ENCODE measurements at places on chromosomes 12 and 14.

DNA sequence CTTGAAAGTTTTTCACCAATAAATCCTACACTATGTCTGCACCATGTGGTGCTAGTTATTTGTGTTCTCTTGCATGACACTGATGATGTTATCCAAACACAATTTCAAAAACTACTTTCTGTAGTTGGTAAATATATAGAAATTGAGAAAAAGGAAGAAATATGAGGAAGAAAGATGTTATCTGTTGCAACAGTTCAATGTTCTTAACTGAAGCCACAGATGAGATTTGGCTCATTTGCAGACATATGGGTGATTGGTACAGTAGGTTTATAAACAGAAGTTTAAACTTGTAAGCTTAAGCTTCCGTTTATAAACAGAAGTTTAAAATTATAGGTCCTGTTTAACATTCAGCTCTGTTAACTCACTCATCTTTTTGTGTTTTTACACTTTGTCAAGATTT lies at the start of gene CLEC12A:
Gene CLEC12A, plus strand, starts transcription at position 229 of the 400 bp plus-strand sequence. CDS start 188 bp downstream, outside the sequence.
- no peak for DNase-seq

- DNase-seq, result no peak
Observed at GRCh38 chr12:41443690-41444089, 255.6 kb downstream of the PDZRN4 start.

DNA sequence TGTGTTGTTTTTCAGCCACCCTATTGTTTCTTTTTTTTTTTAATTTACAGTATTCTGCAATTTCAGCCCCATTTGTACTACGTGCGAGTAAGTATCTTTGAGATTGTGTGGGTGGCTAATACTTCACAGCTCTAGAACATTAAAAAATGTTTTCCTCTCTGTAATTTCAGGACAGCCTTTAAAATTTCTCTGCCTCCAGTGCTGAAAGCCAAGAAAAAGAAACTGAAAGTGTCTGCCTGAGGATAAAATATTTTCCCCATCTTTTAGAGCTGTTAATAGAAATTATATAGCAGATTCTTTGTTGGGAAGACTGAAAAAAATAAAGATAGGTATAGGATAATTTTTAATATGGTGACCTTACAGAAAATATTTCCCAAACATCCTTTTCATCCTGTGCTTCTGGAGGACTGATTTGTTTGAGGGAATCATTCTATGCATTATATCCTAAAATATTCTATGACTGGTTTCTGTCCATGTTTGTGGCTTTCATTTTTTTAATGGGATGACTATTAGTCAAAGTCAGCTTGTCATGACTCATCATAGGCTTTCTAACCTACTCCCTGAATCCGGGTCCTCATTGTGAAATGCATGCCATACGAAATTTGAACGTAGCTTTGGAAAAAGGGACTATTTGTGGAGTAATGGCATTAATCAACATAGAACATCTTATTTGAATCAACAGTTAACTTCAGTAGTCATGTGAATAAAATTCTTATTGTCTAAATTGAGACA lies 10.8 kb upstream of the TCTN2 start:
- DNase-seq, result no peak

- DNase-seq, result no peak
Observed at GRCh38 chr14:70188659-70189455, at the start of gene SLC8A3. SLC8A3 (minus strand) TSS chr14:70188951; CDS start chr14:70168422, 20,529 bp downstream.

DNA sequence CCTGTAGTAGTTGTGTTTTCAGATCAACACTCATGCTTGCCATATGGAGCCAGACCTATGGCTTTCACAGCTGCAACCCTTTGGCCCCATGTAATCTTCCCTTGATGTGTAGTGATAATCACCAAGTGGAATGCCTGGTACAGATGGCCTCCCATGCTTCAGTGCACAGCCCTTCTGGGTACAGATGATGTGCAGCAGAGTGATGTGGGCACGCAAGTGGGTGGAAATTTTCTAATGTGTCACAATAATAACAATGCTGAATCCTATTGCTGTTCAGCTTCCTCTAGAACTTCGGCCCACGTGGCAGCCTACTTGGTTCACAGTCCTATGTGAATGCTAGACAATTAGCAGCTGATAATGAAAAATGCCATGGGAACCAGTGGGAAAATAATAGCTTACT lies 188.1 kb downstream of the SNAPC1 start:
- DNase-seq, result no peak

DNA sequence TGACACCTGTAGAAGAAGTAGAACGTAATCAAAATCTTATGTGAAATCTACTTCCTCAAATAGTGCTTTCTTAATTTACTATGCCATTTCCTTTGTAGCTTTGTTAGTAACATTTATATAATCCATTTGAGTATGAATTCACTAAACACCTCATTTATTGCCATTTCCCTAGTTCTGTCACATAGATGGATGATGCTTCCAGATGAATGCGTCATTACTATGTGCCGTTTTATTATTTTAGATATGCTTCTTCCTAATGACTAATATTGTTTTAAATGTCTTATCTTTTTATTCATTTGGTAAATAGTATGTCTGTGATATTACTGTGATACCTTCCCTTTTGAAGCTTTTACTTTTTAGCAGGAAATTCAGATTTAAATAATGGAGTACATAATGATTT lies 14.4 kb downstream of the FRMD6 start:
- no peak for DNase-seq

GRCh38 chr14:49853572-49854375 lies 1.2 kb upstream of the NEMF start:
- DNase-seq, result peak; percentile 55

- no peak for DNase-seq
Observed at GRCh38 chr12:45732936-45733335, 3.4 kb downstream of the ARID2 start.

DNA sequence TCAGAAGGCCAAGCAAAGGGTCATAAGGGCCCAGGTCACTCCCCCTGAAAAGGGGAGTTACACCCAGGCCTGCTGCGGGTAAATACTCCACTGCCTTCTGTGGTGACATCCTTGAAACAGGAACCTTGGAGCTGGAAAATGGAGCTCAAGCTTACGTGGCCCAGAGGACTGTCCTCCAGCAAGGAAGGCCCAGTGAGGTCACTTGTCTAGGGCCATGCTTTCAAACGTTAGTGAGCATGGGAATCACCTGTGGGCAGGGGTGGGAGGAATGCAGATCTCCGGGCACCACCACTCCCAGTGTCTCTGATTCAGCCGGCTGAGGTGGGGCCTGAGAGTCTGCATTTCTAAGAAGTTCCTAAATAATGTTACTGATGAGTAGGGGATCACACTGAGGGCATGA lies 140.5 kb upstream of the CCND2 start:
- no peak for DNase-seq
